ENCODE measurements at places on chromosomes 13 and 19.
A peak's percentile ranks its signal among the peaks of the same experiment; 100 is the strongest.

DNA sequence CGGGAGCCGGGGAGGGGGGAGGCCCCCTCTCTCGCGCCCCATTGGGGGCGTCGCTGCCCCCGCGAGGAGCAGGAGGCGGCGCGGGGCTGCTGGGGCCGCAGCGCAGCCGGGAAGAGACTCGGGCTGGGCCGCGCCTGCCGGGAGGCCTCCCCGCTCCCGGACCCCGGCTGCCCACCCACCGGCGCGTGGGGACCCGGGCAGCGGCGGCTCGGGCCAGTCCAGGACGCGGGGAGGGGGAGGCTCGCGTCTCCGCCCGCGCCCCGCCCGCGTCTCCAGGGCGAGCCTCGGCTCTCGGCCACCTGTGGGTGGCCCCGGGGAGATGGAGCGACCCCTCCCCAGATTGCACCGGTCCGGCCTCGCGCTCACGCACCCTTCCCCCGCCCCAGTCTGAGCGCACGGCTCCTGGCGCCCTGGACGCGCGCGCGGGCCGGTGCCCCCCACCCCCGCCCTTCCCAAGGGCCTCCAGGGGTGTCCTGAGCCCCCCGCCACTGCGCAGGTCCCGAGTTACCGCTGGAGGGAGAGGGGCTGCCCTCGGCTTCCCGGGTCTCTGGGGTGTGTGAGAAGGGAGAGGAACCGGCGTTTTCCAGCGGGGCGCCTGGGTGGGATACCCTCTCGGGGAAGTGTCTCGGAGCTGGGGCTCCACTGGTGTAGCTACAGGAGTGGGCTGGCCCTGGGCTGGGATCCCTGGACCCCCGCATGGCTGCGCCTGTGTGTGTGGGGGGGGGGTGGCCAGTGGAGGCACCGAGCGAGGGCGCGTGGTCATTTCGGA, 645 bp downstream of the PALM start:
- DNase-seq, result no peak

DNA sequence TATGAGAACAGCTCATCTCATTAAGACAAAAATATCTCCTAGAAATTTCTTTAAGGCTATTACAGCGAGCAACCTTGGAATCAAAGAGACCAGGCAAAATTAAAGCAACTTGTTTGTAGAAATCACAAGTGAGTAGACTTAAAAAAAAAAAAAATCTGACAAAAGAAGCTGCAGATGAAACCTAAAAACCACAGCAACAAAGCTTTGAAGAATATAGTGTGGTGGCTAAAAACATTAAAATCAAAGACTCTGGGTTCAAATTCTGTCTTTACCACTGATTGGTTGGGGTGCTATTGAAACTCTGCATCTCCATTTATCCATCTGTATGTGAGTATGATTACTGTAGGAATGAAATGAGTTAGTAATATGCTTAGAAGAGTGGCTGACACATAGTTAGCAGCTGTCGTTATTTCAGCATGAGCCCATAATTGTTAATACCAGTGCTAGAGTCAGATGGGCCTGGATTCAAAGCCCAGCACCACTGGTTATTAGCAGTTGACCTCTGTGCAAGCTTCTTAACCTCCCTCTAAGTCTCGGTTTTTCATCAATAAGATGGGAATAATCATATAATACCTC, 157.6 kb downstream of the FOXO1 start:
- DNase-seq, result no peak

DNA sequence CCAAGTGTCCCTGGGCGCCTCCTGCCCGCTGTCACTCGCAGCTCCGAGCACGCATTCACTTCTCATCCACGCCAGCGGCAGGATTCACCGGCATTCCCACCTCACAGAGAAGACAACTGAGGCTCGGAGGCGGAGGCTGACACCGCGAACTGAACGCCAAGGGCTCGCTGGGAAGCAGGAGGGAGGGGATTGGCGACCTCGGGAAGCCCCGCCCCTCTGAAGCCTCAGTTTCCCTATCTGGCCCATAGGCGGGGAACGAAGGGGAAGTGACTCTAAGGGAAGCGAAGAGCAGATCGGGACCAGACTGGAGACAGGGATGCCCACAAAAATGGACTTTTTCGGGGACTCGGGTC, 256 bp downstream of the MICOS13 start:
- DNase-seq, result no peak

- no peak for DNase-seq
These were observed 25.8 kb upstream of the MBNL2 start for GRCh38 chr13:97196340-97196739.

- DNase-seq, result no peak
These were observed 53.0 kb downstream of the GGACT start for GRCh38 chr13:100535426-100536135.

GRCh38 chr13:90591260-90591926, 756.1 kb upstream of the MIR17HG start:
- no peak for DNase-seq

- peak; percentile 53 for DNase-seq
These were observed 3.2 kb downstream of the CRLF1 start for GRCh38 chr19:18603255-18603957.

GRCh38 chr19:5355693-5356092, 15.1 kb upstream of the PTPRS start:
- no peak for DNase-seq
